IPS DF 6.9 (cell line): ENCODE measurements at places on chromosomes 7 and 10.

DNA sequence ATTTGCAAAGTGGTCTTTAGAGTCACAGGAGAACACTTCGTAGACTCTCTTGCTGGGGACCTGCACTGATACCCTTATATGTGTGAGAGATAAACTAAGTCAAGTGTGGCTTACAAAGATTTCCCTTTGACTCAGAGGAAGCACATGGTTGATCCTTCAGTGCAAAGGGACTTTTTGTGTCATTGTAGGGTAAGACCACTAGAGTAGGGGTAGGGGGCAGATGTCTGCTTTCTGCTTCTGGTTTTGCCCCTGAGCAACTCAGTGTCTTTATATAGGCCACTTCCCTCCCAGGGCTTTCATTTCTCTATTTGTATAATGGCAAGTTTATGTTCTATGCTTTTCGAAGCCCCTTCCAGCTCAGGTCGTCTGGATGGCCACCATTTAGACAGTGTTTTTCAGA is 281.7 kb downstream of the SORCS3 start:
- DNase-seq: no peak

DNA sequence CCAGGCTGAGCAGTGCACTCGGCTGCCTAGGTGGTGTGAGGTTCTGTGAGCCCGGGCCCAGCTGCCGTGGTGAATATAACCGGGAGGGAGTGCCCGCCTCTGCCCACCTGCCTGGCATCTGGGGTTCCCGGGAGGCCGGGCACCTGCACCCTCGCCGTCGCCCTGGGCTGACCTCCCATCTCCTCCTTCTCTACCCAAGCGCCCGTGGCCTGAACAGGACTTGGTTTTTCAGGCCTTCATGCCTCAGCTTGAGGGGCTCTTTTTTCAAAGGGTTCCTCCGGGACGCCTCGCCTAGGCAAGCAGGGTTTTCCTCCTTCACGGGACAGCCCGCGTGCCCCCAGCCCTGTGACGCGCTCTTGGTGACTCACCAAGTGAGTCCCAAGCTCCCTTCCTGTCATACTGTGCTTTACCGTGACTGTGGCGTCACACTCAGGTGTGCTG is 9.9 kb downstream of the INPP5A start:
- DNase-seq: no peak

DNA sequence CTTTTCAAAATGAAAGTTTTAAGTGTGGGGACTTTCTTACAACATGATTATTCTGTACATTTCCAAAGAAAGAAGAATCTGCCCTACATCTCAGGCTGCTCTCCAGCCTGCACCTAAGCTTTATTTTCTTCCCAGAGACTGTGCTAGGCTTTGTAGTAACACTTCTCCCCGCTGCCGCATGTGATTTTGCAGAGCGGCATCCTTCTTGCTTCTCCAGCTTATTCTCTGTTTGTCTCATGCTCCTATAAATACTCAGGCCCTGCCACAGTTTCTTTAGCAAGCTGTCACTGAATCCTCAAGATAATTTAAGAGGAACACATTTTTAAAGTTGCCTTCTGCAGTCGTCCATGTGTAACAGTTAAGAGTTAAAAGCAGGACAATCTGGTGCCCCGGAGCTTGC is 53.5 kb downstream of the INSYN2A start:
- DNase-seq: no peak

DNA sequence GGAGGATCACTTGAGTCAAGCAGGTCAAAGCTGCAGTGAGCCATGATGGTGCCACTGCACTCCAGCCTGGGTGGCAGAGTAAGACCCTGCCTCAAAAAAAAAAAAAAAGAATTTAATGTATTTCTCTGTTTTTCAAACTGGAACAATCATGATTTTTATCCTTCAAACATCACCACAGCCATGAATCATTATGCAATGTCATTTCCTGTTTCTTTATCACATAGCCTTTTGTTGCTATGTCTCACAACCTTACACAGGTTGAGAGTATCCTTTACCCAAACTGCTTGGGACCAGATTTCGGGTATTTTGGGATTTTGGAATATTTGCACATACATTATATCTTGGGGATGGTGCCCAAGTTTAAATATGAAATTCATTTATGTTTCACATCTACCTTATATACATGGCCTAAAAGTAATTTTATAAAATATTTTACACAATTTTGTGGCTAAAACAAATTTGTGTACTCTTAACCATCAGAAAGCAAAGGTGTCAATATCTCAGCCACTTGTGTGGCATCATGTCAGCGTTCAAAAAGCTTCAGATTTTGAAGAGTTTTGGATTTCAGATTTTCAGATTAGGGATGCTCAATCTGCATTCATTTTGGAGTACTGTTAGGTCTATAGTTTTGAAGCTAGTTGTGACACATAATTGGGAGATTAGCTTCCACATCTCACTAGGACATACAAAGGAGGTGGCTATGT is 8.2 kb downstream of the NT5C3A start:
- no peak for DNase-seq

DNA sequence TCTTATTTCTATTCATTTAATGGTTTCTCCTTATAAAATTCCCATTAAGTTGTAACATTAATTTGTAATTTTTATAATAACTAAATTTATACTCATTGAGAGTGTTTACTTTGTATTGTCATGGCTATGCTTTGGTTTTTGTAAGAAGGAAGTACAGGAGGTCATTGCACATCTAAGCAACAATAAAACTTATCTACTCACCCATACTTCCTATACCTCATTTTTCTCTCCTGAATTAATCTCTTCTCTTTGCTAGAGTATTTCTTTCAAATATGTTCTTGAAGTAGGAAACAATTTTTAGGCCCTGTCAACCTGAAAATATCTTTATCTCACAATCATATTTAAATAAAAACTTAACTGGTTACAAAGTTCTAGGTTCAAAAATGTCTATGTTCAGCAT is 95.4 kb upstream of the WDR11 start:
- no peak for DNase-seq

- no peak for DNase-seq
Measured at GRCh38 chr10:12727832-12728215, 273.7 kb downstream of the CCDC3 start.

DNA sequence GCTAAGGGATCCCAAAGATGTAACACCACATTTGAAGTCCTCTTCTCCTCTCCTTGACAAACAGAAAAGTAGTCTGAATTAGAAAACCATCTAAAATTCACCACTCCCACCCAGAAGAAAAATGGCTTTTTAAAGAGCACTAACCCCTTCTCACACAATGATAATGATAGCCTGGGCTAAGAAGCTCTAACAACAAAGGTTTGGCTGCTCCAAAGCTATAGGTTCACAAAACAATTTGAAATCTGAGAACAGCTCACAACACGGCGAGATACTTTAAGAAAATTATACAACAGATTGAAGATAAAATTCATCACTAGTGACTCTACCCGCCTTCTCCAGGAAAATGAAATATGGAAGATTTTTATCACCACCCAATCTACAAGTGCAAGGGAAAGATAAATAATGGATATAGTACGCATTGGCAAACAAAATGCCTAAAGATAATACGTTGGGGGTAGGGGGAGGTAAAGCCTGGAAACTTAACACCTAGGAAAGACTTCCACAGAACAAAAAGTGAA is 7.4 kb downstream of the ITGB1 start:
- no peak for DNase-seq

DNA sequence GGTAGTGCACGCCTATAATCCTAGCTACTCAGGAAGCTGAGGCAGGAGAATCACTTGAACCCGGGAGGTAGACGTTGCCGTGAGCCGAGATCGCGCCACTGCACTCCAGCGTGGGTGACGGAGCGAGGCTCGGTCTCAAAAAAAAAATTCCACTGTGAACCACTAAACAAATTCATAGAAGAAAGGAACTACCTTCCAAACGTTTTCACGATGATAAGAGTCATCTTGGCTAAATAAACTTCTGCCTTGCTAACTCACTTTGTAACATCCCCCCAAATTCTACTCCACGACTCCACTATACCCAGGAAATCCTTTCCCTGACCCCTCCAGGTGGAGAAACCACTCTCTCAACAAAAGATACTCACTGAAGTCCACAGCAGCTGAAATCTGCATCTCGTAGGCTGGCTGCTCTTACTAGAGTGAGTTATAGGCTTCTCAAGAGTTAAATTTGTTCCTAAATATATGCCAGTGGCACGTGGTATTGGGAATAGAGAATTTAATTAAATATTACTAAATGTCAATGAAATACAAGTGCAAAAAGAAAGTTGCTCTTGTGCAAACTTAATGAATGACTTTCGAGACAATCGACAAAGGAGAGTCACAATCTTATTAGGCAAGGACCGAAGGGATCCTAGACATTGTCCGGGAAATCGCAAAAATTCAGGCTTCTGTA is 1.6 kb upstream of the GTF2I start:
- DNase-seq: no peak

DNA sequence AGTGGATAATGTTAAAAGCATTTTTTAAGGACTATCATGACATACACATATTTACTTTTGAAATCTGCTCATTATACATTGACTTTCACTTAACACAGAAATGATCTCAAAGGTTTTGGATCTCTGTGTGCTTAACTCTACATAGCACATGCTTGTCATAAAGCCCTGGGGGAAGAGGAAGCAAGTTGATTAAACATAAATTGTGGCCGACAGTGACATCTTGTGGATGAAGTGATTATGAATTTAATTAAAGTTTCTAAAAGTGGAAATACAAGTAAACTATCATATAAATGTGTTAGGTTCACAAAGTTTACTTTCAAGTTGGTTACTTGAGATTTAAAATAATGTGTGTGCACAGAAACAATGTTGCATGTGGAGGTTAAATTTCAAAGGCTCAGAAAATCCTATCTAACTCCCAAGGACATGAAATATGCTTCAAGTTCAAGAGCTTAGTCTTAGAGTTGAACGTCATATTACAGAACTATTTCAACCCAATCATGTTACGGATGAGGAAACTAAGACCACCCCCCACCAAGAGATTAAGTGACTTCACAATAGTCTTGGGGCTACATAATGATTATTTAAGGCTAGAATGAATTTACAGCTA is 1247.8 kb downstream of the GATA3 start:
- no peak for DNase-seq

DNA sequence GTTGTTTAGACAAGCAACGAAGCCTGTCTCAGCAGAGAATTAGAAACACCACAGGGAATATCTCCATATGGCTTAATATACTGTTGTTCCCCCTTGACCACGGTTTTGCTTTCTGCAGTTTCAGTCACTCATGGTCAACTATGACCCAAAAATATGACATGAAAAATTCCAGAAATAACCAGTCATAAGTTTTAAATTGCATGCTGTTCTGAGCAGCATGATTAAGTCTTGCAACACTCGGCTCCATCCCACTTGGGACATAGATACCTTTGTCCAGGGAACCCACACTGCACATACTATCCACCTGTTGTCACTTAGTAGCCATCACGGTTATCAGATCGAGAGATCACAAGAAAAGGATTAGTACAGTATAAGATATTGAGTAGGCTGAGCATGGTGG is 60.7 kb upstream of the FOXK1 start:
- no peak for DNase-seq

DNA sequence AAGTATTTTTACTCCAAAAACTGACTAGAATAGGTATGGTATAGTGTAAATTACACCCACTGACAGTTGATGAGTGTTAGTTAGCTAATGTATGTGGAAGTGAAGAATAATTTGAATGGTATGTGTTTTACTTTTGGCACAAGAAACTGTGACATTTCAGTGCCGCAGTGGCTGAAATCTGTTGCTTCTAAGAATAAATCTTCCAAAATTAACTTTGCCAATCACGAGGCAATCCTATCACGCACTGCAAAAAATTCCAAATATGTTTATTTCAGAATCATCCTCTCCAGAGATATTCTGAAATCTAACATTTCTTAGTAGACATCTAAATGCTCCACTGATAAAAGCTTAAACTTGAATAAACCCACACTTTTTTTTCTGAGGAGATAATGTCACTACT is 61.2 kb downstream of the PCLO start:
- DNase-seq: no peak

GRCh38 chr10:58184120-58184670 is 83.5 kb downstream of the IPMK start:
- no peak for DNase-seq

DNA sequence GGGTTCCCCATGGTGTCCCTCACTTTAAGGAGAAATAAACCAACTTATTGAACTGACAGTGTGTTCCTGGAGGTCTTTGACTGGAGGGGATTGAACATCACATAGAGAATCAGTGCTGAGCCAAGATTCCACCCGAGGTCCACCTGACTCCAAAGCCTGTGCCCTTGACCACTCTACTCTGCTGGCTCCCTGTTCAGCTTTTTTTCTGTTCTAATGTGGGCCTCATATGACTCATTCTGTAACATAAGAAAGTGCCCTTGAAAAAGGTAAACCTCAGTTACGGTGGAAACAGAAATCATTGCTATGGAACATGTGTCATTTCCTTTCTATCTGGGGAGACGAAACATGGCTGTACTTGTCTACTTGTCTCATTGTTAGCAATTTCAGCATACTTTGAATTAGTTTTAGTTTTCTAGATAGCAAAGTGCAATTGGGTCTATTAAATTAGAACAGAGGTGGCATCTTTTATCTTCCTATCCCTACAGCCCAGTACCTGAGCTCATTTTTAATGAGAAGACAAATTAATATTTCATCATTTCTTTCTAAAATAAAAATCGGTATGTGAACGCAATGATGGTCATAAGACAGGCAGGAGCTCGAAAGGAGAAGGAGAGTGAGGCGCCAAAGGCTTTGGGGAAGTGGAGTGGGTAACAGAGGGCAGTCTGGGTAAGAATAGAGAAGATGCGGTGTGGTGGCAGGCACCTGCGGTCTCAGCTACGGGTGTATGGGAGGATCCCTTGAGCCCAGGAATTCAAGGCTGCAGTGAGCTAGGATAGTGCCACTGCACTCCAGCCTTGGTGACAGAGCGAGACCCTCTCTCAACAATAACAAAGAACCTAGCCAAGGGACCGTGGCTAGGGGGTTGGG is 1.5 kb downstream of the GSDME start:
- no peak for DNase-seq

DNA sequence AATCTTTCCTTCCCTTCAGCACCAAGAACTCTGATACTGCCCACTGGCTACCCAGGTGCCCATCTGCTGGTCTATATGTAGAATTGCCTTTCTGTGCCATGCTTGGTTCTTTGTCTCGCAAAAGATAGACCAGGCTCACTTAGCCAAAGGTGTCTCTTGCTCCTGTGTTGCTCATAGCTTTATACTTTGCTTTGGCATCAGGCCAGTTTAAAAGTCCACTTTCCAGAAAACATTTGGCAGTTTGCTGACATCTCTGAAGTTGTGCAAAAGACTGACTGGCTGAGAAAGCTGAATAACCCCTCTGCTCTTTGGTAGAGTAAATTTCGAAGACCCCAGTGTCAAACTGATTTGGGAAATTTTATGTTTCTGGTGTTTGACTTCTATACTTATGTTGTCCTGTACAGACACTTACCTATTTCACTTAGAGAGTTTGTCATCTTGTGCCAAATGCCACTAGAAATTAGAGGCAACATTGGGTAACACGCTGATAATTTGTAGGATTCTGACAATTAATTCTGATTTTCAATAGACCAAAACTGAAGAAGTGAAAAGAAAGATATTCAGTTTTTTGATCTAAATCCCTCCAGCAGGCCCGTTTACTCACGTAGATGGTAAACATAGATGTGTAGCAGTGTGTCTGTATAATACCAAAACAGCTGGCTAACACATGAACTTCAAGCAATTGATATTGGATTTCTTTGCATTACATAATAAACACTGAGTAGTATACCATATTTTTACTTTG is 91.1 kb downstream of the CPED1 start:
- no peak for DNase-seq

- no peak for DNase-seq
Measured at GRCh38 chr10:51405580-51406351, 293.6 kb downstream of the CSTF2T start.
